Ureter (tissue), 1 donor: ENCODE measurements at places on chromosomes 7 and 10.

DNA sequence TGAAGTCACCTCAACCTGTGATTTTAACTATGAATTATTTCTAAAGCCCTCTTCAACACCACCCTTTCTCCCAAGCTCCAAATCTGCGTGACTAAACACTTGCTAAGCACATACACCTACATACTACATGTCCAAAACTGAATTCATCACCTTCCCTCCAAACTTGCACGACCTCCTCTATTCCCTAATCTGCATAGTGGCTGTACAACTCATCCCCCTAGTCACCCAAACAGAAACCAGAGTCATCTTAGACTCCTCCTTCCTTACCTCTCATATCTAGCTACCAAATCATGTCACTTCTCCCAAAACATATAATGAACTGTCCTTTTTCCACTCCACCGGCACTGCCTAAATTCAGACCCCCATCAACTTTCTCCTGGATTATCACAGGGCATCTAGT, 16.2 kb downstream of the ARHGAP21 start:
- no peak for DNase-seq

GRCh38 chr10:15464381-15464780, 93.3 kb upstream of the FAM171A1 start:
- DNase-seq, result no peak

DNA sequence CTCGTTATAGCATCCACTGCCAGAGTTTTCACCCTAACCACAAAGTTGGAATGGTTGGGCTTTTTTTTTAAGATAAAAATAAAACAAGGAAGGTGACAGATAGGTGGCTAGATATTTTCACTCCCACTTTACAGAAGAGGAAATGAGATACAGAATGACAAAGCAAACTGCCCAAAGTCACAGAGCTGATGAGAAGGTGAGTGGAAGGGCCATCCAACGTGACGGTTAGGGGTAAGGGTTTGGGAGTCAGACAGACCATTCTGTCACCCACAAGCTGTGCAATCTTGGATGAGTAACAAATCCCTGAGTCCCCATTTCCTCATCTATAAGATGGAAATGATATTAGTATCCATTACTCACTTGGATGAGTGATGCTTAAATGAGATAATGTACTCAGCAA, 106.9 kb upstream of the PDLIM1 start:
- no peak for DNase-seq

DNA sequence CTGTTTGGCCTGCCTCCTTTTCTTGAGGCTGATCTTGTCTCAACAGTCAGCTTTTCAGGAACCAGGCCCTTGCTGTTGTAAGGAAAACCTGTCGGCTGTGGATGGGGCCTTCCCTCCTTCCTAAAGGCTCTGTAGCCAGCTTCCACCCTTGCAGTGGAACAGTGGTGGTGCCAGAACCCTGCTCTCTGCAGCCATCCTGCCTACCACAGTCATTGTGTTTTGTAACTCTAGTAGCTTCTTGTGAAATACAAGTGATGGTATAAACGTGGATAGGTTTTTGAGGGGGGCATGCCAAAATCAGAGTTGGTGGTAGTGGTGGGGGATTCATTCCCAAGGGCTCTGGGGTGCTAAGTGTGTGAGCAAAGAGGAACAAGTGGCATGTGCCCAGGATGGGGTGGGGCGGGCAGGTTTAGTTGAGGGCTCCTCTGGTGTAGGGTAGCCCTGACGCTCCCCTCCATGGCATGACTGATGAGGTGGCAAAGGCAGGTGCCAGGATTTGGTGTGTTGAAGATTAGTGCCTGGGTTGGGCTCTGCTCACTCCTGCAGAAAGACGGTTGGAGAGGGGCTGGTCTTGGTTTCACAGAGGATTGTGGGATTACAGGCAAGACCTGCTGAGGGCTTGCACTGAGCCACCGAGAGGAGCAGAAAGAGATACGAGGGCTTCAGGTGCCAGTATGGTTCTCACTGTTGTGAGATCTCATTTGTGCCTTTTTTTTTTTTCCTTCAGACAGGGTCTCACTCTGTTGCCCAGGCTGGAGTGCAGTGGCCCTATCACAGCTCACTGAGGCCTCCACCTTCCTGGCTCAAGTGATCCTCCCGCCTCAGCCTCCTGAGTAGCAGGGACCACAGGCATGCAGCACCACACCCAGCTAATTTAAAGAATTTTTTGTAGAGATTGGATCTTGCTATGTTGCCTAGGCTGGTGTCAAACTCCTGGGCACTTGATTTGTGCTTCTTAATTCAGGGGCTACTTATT, 7.4 kb downstream of the TSPAN14 start:
- no peak for DNase-seq

GRCh38 chr7:116570306-116570705, 45.5 kb downstream of the CAV1 start:
- DNase-seq, result no peak

GRCh38 chr7:124718032-124718766, 47.4 kb downstream of the GPR37 start:
- DNase-seq, result no peak

DNA sequence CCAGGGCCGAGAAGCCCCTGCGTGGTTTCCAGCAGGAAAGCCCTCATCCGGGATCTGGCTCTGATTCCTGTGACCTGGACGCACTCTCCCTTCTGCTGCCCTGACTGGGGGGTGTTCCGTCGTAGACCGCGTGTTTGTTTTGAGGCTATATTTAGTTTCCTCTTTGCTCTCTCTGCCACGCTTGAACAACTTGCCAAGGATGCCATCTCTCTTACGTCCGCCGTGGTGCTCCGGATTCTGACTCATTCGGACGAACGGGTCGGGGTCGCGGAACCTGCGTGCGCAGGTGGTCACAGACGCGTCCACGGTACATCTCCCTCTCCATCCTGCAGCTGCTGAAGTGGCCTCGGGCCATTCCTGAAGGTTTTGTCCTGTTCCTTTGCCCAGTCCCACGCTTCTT, 10.4 kb upstream of the SORCS3 start:
- no peak for DNase-seq

DNA sequence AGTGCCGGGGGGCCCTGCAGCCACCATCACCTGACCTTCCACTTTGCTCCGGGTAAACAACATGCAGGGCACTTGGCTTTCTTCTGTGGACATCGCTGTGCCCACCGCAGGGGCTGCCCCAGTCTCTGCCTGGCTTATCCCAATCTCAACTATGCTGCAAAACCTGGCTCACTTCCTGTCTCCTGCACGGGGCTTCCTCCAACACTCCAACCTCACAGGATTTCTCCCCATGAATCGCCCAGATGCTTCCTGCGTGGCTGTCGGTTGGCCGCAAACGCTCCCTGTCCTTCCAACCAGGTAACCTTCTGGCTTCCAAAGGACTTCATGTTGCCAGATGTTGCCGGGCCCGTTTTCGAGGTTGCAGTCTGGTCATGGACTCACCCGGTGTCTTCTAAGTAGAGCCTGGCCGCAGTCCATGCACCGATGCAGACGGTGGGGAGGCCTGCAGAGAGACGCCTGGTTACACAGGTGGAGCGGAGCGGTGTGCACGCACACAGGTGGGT, 109.0 kb downstream of the VIPR2 start:
- DNase-seq, result peak; percentile 39

DNA sequence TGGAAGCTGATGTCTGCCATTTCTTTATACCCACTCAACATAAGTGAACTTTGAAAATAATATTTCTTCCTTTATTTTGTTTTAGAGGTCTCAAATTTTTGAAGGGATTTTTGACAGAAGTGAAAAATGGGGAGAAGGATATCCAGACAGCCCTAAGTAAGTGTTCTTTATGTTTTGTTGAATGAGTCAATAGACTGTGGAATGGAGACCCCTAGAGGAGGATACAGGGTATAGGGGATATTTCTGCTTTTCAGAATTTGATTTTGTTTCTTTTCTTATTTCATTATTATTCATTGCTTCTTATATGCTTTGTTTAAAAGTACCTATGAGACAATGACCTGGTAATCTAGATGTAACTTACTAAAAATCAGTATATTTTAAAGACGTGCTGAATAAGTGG, 34.4 kb downstream of the PLEKHA8 start:
- no peak for DNase-seq

GRCh38 chr10:15462253-15462897, 91.3 kb upstream of the FAM171A1 start:
- no peak for DNase-seq
